ENCODE measurements at places on chromosomes 6 and 20.

DNA sequence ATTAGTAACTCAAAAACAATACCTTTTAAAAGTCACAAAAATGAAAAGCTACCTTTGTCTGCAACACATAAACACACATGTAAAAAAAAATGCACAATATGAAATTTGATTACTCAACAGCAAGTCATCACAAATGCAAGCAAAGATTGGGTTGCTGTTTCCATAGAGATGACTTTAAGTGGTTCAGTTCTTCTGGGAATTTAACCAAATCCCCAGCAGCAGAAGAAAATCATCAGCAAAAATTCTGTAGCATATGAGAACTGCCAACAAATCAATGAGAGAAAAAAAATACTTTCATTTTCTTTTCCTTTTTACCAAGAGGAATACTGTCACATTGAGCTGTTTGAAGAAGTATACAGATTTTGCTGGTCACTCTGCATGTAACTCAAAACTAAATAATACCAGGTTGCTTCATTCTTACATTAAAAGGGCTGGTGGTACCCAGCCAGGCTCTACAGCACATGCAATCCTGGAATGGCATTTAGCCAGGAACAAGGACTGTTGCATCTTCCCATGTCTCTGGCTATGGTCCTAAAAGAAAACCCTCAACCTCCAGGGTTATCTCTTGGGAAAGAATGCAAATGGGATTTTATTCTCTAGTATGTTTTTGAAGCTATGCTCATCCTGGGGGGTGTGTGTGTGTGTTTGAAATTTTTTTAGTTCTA is 158.3 kb downstream of the OPRM1 start:
- DNase-seq, result no peak

DNA sequence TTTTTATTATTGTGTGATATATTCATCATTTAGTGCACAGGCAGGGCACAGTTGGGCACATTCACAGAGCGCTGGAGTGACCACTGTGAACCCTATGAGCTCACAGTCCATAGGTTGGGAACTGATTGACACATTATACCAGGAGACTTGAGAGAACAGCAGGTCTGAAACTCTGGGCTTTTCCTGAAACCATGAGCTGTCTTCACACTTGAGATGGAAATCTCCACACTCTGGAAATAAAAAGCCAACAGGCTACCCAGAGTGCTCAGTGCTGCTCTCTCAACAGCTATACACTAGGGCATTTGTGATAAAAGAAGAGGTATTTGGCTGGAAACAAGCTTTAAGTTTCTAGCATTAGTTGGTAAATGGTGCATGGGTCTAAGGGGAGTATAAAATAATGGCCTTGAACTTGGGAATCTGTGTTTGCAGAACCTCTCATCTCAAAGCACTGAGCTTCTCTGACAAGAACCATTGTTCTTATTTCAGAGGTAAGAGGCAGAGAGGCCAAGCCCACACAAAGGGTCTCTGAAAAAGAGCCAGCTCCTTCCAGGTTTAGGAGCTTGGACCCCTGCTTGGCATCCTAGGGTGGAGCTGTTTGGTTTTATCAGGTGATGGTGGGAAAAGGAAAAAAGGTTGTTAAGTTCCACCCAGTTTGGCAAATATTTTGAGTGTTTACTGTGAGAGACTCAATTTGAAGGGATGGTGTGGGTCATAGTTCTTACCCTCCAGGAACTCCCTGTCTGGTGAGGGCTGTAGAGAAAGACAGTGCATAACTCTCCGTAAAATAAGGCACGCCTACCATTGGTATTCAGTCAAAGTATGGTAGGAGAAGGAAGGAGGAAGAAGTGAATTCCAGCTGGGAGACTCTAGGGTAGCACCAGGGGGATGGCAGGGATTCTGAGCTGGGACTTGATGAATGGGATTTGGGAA is 14.5 kb downstream of the CHMP4B start:
- DNase-seq, result no peak

DNA sequence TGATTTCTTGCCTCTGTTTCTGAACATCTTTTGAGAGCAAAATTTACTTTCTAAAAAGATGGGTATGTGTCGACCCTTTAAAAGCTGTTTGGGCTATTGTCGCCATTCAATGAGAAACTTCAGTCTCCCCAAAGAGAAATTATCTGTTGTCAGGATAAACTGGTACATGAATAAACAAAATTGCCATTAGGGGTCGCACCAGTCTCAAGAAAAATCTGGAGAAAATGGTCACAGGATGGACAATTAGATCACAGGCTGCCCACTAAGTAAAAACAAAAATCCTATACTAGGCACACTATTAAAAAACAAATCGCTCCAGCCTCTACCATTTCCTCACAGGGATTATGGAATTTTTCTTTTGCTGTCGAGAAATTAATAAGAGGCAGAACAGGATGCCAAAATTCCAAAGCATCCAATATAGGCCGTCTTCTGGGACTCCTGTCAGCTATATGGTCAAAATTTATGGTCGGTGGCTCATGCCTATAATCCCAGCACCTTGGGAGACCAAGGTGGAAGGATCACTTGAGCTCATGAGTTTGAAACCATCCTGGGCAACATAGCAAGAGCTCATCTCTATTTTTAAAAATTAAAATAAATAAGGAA is 5.5 kb upstream of the HLA-E start:
- no peak for DNase-seq

- no peak for DNase-seq
Observed at GRCh38 chr6:149094934-149095351, 222.6 kb upstream of the TAB2 start.

DNA sequence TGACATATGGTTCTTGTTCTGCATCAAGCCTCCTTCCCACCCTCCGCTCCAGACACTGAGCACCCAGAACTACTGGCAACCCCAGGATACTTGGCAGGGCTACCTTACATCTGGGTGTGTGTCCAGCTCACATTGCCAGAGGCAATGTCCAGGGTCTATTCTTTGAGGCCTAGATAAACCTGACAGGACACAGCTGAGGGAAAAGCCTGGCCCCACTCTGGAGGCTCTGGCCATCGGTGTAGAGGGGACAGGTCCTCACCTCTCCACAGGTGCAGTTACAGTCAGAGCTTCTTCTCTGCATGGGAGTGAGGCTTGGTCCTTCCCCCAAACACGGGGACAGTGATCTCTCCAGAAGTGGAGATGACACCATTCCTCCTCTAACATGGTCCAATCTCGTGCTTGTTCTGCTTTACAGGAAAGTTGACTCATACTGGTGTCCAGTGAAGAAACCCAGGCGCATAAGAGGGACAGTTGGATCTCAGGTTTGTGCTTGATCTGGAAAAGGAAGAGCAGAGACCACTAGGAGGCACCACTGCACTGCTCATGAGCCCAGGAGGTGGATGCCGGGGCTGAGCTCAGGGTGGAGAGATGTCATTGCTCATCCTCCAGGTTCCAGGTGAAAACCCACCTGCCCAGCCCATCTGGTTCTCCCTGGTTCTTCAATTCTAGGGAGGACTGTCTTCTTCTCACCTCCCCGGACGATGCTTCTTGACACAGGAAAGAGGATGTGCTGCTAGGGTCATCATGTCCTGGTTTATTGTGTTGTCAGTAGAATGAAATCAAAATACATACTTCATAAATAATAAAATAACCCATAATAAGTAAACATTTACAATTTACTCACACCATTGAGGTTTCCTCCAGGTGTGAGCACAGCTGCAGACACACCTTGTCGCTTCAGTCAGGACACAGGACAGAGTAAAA is 14.7 kb downstream of the HLA-F start:
- DNase-seq, result peak; percentile 75

DNA sequence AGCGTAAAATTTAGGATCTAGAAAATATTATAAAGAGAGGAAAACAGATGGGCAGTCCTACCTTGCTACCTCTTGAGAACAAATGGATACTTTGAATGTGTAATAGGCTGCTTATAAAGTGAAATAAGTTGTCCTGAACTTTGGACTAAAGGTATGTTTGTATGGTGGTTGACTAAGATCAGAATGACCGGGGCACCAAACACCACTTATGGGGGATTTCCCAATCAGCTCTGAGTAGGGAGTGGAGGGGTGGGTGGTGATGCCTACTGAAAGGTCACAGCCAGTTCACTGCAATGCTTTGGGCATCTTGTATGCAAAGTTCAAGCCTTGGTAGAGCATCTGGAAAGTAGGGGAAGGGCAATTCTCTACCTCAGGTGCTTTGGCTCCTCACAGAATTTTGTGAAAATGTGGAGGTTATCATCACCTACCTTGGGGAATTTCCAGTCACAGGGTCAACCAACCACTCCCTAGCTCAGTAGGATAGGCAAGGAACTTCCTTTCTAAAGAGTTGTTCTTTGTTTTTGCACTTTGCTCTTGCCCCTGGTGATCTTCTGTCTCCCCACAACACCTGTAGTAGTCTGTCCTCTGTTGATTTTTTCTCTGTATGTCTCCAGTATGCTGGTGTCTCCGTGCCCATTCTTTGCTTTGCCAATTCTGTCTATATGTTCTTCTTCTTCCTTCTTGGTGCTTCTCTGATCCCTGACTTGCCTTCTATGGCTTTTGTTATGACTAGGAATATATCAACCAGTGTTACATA is at the start of gene TRIM31:
Gene TRIM31 (minus strand): TSS at position 88 of the 757 bp plus-strand sequence. CDS start 285 bp downstream, outside the sequence.
- no peak for DNase-seq

DNA sequence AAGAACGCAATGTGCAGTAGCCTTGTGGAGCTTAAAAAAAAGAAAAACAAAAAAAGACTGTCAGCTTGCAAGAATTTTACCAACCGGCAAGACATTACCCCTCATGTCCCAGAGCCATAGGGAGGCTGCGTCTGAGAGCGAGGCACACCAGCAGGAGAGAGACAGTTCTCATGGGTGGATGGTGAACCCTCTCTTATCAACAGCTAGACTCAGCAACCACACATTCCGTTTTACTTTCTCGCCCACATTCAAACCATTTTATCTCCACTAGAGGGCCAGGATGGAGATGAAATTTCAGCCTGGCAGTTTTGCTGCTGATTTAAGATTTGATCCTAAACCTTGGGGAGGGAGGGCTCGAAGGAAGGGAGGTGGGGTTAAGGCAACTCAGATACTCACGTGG is 247.0 kb downstream of the ATXN1 start:
- DNase-seq, result no peak

GRCh38 chr20:19978511-19979210 is 38.5 kb upstream of the NAA20 start:
- DNase-seq, result no peak

DNA sequence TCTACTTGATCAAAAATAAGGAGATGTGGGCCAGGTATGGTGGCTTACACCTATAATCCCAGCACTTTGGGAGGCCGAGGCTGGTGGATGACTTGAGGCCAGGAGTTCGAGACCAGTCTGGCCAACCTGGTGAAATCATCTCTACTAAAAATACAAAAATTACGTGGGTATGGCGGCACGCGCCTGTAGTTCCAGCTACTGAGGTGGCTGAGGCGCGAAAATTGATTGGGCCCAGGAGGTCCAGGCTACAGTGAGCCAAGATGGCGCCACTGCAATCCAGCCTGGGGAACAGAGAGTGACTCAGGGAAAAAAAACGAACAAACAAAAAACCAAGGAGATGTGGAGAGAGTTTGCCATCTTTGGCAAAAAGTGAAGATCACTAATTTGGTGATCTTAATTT is 65.3 kb downstream of the BMP2 start:
- DNase-seq, result no peak

GRCh38 chr20:44442298-44443070 is 33.2 kb upstream of the TTPAL start:
- no peak for DNase-seq

- DNase-seq, result no peak
Observed at GRCh38 chr6:168137024-168137423, 58.0 kb upstream of the FRMD1 start.

GRCh38 chr20:37992802-37993409 is 40.4 kb downstream of the TTI1 start:
- DNase-seq, result peak; percentile 35

DNA sequence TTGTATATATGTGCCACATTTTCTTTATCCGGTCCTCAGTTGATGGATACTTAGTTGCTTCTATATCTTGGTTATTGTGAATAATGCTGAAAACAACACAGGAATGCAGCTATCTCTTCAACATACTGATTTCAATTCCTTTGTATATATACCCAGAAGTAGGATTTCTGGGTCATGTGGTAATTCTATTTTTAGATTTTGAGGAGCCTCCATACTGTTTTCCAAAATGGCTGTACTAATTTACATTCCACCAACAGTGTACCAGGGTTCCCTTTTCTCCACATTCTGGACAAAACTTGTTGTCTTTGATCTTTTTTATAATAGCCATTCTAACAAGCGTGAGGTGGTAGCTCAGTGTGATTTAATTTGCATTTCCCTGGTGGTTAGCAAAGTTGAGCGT is 1.6 kb downstream of the SIRT5 start:
- DNase-seq, result no peak

DNA sequence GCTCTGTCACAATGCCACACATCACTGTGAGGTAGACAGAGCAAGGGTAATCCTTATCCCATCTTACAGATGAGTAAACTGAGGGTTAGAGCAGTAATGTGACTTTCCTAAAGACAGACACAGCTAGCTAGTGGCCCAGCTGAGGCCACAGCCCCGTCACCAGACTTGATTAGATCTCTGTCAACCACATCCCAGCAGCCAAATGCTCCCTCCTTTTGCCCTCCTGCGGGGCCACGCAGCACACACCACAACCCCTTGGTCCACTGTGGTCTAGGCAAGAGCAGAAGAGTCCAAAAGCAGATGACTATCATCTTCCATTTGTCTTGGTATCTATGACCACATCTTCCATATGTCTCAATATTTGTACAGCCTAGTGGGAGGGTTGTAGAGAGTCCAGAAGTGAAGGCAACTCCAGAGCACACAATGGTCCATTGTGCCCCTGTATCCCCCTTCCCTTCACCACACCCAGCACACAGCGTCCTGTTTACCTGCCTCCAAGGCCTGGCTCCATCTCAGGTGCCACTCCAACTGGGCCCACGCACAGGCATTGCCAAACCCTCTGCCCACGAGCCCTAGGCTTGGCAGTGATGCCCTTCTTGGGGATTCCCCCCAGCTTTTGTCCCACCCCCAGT is 47.1 kb upstream of the FOXP4 start:
- no peak for DNase-seq

- DNase-seq, result no peak
Observed at GRCh38 chr20:48837014-48837413, 9.2 kb upstream of the PREX1 start.

GRCh38 chr6:41470331-41471063 is 75.7 kb upstream of the FOXP4 start:
- peak; percentile 47 for DNase-seq

- DNase-seq, result no peak
Observed at GRCh38 chr6:170438861-170439260, 114.2 kb downstream of the PSMB1 start.

DNA sequence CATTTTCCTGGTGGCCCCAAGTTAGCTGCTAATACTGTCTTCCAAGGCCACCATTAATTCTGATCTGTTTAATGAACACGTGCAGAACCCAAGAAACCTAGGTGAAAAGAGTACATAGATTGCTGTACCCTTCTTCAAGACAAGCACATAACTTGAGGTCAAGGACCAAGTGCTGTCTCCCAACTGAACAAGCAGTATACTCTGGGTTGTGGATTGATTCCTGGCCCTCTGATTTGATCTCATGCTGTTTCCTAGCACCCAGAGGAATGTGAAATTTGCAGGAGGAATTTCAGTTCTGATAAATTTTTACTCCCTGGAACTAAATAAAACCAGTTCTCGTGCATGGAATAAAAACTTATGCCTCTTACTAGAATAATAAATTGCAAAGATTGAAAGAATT is 75.6 kb downstream of the MTFR2 start:
- no peak for DNase-seq
